ENCODE measurements at places on chromosomes 13 and 19. TPM values are rescaled to one million over a fixed set of nuclear protein-coding genes. Genes with fewer than 3 reads are reported as not detected.

The JAK3 gene
- total RNA-seq = 0.89 TPM

- H3K27ac ChIP-seq = no peak overlapping the region
- H3K4me1 ChIP-seq = no peaks in the 10 kb centered on the region
- no peak for DNase-seq
- H3K4me3 ChIP-seq = no peak overlapping the region
- no peaks in the 10 kb centered on the region for H3K27me3 ChIP-seq
Observed at GRCh38 chr13:85900521-85900920, 101.3 kb upstream of the SLITRK6 start.

The CGB2 gene
- not detected for total RNA-seq

The ANGPTL8 gene
- total RNA-seq = not detected

The FLT3LG gene
- 8.3 TPM for total RNA-seq

GRCh38 chr13:49554387-49554786 is 31.0 kb downstream of the RCBTB1 start:
- H3K27ac ChIP-seq = no peak overlapping the region
- no peaks in the 10 kb centered on the region for H3K4me1 ChIP-seq
- no peaks in the 10 kb centered on the region for H3K27me3 ChIP-seq

GRCh38 chr13:94550062-94550738 is 45.8 kb downstream of the TGDS start:
- H3K27me3 ChIP-seq = no peaks in the 10 kb centered on the region
- peaks cover 15% of the 10 kb centered on the region for H3K4me1 ChIP-seq
- peak overlapping the region; percentile 61 for H3K4me3 ChIP-seq
- peak overlapping the region; percentile 92 for H3K27ac ChIP-seq
- H3K36me3 ChIP-seq = no peaks in the 10 kb centered on the region

DNA sequence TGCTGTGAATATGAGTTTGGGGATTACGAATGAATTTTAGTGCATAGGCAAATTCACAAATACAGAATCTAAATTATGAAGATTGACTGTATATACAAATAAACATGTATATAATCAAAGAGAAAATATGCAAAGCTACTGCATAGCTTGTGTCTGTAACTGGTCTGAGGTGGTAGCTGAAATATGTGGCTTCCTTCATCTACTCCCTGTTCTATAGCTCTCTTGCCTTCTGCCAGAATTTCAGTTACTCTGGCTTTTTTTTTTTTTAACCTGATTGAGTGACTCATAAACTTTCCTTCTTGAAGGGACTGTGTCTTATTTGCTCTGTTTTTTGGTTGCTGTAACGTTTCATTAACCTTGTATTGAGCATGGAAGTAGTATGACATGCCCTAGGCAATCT is 26.6 kb downstream of the DNAJC3 start:
- H3K4me3 ChIP-seq = no peak overlapping the region
- no peak overlapping the region for H3K27ac ChIP-seq
- no peak for DNase-seq
- H3K36me3 ChIP-seq = no peaks in the 10 kb centered on the region
- no peaks in the 10 kb centered on the region for H3K27me3 ChIP-seq

GRCh38 chr19:56720281-56720680 is 48.7 kb upstream of the ZNF835 start:
- no peaks in the 10 kb centered on the region for H3K36me3 ChIP-seq
- H3K4me3 ChIP-seq = no peak overlapping the region
- no peaks in the 10 kb centered on the region for H3K4me1 ChIP-seq
- DNase-seq = no peak
- H3K27ac ChIP-seq = no peak overlapping the region

GRCh38 chr13:22618002-22618401 is 562.8 kb upstream of the SGCG start:
- H3K4me1 ChIP-seq = no peaks in the 10 kb centered on the region
- H3K27me3 ChIP-seq = no peaks in the 10 kb centered on the region
- DNase-seq = no peak
- no peaks in the 10 kb centered on the region for H3K36me3 ChIP-seq
- no peak overlapping the region for H3K4me3 ChIP-seq

DNA sequence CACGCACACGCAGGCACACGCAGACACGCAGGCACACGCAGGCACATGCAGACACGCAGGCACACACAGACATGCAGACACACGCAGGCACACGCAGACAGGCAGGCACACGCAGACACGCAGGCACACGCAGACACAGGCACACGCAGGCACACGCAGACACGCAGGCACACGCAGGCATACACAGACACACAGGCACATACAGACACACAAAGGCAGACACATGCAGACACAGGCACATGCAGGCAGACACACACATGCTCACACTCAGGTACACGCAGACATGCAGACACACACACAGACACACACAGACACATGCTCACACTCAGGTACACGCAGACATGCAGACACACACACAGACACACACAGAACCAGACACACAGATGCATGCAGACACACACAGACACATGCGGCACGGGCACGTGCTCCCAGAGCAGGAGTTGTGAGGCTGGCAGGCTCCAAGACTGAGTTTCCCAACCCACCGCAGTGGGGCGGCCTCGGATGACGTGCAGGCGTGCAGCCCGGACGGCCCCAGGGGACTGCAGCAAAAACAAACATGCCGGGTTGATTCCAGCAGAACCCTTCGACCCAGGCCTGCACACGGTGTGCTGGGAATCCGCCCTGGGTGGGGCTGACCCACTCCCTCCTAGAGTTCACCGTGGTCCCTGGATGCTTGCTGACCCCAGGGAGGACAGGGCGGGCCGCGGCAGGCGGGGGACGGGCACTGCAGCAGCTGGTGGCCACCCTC is 100.0 kb downstream of the GADD45B start:
- H3K4me3 ChIP-seq = no peak overlapping the region
- DNase-seq = peak; percentile 66
- no peak overlapping the region for H3K27ac ChIP-seq
- H3K4me1 ChIP-seq = peaks cover 31% of the 10 kb centered on the region

DNA sequence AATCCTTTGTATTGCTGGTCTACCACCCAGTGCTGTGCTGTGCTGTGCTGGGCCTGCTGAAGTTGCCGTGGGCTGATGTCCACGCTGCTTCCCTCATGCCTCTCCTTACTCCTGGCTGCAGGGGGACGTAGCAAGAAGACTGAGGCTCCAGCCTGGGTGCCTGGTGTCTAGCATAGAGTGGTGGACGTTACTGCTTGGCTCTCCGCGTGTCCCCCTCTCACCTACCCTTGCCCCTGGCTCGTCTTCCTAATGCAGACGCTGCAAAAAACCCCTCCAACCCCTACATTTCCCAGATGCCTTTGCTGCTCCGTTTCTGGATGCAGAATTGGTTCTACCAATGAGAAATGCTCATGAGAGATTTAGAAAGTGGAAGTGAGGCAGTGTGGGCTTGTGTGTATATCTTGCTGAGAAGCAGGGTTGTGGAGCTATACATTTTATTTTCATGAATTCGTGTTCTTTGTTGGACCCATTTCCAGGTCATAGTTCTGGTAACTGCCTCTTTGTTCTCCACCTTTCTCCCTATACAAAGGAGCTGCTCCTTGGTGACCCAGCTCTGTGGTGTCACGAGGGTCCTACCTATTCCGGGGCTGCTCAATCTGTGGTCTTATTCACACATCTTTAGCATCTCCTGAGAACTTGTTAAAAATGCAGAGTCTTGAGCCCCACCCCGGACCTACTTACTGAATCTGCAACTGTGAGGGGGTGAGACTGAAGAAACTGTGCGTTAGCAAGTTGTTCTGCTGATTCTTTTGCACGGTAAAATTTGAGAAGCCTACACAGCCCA is 7.9 kb upstream of the DENND1C start:
- no peaks in the 10 kb centered on the region for H3K4me1 ChIP-seq
- no peak overlapping the region for H3K27ac ChIP-seq

The LIM2 gene
- not detected for total RNA-seq

The CNMD gene
- not detected for total RNA-seq

DNA sequence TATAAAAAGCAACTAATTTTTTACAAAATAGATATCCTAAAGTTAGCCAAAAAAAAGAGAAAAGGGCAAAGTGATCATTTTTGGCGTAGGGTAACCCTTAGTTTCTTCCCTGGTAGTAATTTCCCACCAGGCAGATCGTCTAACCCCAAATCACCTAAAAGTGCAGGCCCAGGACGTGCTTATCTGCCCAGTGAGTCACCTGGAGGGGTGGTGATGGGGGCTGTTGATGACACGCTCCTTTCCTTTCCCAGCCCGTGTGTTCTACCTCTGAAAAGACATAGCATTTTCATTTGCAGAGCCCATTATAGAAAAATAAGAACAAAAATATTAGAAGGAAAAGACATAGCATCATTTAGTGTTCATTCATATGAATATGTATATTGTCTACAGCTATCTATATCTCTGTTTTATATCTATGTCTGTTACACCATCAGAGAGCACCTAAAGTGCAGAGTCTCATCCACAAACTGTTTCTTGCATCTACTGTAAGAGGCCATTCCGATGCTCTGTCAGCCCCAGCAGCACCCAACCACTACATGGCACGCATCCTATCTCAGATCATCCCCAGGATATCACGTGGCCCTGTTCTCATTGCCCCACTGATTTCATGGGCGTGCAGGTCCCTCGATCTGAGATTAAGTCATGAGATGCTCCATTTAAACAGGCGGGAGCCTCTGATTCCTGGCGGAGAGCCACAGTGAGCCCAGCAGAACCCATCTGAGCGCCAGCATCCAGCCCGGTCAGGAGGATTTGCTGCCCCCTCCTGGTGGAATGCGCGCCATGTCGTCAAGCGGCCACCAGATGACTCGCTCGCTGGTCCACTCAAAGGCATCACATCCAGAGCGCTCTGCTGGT is 8.5 kb upstream of the LILRB3 start:
- peak; percentile 94 for DNase-seq
- H3K4me1 ChIP-seq = peaks cover 12% of the 10 kb centered on the region
- H3K27ac ChIP-seq = no peak overlapping the region
- H3K36me3 ChIP-seq = no peaks in the 10 kb centered on the region
- no peak overlapping the region for H3K4me3 ChIP-seq

- peaks cover 6% of the 10 kb centered on the region for H3K4me1 ChIP-seq
- DNase-seq = peak; percentile 59
- peaks cover 18% of the 10 kb centered on the region for H3K27me3 ChIP-seq
- no peak overlapping the region for H3K4me3 ChIP-seq
- H3K27ac ChIP-seq = no peak overlapping the region
Observed at GRCh38 chr13:93231867-93232266, 5.3 kb downstream of the GPC6 start.

DNA sequence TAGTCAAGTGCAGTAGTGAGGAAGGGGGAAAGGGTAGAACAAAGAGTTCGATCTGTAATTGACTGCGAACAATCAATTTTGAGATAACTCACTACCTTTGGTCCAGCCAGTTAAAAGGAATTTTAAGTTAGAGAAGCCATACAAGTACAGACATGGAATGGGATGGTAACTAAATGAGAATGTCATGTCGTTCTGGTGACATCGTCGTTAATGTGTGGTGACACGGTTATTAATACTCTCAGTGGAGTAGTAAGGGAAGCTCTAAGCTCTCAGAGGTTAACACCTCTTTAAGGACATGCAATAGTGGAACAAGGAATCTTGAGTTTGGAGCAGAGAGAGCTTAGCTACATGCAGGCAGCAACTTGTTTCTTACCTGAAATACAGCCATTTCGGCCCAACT is 154.9 kb upstream of the KLF12 start:
- H3K4me1 ChIP-seq = peaks cover 21% of the 10 kb centered on the region
- no peaks in the 10 kb centered on the region for H3K36me3 ChIP-seq
- no peaks in the 10 kb centered on the region for H3K27me3 ChIP-seq
- DNase-seq = no peak
- no peak overlapping the region for H3K4me3 ChIP-seq
- no peak overlapping the region for H3K27ac ChIP-seq

GRCh38 chr19:46369817-46370216 is 22.9 kb downstream of the PPP5C start:
- peaks cover 46% of the 10 kb centered on the region for H3K36me3 ChIP-seq
- no peak for DNase-seq
- no peak overlapping the region for H3K4me3 ChIP-seq

The CELF5 gene
- total RNA-seq = not detected

The CEACAM7 gene
- total RNA-seq = 1.3 TPM

DNA sequence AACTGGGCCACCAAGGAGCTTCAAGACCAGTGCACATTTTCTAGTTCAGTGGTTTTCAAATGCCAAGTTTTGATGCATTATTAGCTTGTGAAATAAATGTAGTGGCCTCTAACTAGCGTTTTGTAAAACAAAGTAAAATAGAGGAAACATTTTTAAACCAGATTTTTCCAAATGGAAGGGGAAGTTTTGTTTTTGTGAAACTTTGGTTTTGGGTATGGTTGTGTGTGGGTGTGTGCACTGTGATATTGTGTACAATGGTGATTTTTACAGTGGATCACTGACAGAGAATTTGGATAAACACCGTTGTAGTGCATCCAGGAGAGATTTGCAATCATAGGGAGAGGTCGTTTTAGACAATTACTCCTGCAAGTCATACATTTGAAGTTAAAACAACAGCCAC is 108.9 kb downstream of the SLC7A1 start:
- peaks cover 12% of the 10 kb centered on the region for H3K27me3 ChIP-seq
- no peak for DNase-seq
- no peaks in the 10 kb centered on the region for H3K4me1 ChIP-seq
- H3K4me3 ChIP-seq = no peak overlapping the region
- no peak overlapping the region for H3K27ac ChIP-seq
